ENCODE measurements at places on chromosomes 11 and 22. TPM values are rescaled to one million over a fixed set of nuclear protein-coding genes. Genes with fewer than 3 reads are reported as not detected.

DNA sequence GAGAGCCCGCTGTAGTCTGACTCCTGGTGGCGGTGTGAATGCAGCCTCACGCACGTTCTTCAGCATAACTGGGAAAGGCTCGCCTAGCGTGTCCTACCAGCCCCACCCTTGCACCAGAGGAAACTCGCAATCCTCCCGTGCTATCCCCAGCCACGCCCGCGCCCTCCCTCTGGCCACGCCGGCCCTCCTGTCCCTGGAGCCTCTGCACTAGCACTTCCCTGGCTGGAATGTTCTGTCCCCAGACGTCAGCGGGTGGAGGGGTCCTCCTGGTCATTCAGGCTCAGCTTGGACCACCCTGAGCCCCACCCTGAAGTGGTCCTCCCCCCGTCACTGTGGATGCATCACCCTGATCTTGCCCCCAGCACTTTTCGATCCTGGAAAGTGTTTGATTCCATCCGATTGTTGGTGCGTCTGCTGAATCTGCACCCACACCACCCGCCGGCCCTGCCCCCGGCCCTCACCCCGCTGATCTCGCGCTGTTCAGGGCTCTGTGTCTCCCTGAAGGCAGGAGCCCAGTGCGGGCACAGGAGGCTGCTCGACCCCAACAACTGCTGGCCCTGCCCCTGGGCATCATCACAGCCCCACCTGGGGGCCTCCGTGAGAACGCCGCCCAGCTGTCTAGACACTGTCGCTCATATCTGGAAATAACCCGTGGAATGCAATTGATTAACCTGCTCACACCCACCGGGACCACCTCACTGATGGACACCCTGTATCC is 437.0 kb downstream of the TBC1D22A start:
- no peak for DNase-seq

GRCh38 chr11:76329084-76329648 is 51.8 kb downstream of the THAP12 start:
- DNase-seq: no peak

The GUCD1 gene
- total RNA-seq: 47.0 TPM

- no peak for DNase-seq
Measured at GRCh38 chr22:31915586-31915985, 28.7 kb upstream of the YWHAH start.

The MOGAT2 gene
- total RNA-seq: not detected

The SYT12 gene
- 0.44 TPM for total RNA-seq

GRCh38 chr11:117972629-117973502 is 13.3 kb upstream of the IL10RA start:
- no peak for DNase-seq

GRCh38 chr11:114077482-114078305 is 18.2 kb downstream of the ZBTB16 start:
- DNase-seq: no peak
